Activated CD4-positive, alpha-beta T cell treated with anti-CD3 and anti-CD28 coated beads for 24 hours (primary cell): ENCODE measurements at places on chromosomes 12 and 14.

DNA sequence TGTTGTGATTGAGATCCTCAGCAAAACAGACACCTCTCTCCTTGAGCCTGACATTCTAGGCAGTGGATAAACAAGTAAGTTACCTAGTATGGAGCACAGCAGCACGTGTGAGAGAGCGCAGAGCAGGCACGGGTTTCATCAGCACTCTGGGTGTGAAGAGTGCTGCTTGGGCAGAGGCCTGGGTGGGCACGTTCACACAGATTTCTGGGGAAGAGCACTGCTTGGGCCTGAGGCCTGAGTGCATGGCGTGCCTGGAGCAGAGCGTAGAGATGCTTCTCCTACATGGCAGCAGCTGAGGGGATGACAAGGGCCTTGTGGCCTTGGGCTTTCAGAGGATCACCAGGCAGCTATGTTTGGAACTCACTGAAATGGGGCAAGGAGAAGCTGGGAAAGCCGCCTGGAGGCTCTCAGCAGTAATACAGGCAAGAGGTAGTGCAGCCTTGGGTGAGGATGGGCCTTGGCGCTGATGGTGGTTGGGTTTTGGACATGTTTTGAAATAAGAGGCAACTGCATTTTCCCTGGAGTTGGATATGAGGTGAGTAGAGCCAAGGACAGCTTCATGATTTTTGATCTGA, 17.6 kb downstream of the CKB start:
- DNase-seq, result no peak

DNA sequence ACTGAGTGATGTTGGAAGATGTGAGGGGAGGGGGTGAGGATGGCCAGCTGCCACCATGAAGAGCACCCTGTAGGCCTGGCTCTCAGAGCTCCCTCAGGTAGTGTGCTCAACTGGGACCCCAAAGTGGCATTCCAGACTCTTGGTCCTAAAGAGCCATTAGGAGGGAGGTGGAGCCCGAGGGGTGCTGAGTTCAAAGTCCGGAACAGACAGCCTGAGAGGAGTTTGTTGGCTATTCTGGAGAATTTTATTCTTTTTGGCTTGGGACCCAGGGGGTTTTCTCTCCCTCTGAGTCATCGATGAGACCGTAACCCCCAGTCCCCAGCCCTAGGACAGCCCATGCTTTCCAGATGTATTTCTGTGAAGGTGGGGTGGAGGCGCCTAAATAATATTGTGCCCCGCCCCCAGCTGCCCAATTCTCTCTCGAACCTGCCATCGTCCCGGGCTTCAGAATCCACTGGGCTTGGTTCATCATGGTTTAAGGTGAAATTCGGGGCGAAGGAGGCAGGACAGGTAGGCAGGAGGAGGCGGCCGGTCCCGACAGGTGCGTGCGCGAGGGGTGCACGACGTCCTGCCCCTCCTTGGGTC, 690 bp upstream of the RBP5 start:
- DNase-seq, result no peak

GRCh38 chr14:60189923-60190840, 25.0 kb upstream of the DHRS7 start:
- DNase-seq, result no peak

- DNase-seq, result no peak
Observed at GRCh38 chr12:2354151-2354991, 301.6 kb downstream of the CACNA1C start.

DNA sequence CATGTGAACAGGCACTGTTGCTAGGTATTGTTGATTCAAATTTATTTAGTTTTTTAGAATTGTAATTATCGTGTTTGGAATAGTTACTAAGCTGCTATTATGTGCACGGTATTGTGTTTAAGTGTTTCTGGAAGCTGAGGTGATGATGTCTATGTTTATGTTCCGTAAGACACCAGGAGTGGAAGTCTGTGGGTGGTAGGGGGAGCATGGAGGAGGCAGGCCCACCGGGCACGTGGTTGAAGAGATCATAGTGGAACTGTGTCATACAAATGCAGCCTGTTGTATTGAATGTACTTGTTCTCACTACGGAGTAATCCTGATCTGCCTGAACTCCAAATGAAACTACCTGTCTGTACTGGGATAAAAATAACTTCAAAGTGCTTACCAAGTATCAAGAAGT, 36.1 kb upstream of the STXBP6 start:
- DNase-seq, result no peak

GRCh38 chr12:108940138-108940537, 60.2 kb downstream of the DAO start:
- no peak for DNase-seq

GRCh38 chr12:125674554-125675338, 609.5 kb downstream of the AACS start:
- DNase-seq, result no peak

DNA sequence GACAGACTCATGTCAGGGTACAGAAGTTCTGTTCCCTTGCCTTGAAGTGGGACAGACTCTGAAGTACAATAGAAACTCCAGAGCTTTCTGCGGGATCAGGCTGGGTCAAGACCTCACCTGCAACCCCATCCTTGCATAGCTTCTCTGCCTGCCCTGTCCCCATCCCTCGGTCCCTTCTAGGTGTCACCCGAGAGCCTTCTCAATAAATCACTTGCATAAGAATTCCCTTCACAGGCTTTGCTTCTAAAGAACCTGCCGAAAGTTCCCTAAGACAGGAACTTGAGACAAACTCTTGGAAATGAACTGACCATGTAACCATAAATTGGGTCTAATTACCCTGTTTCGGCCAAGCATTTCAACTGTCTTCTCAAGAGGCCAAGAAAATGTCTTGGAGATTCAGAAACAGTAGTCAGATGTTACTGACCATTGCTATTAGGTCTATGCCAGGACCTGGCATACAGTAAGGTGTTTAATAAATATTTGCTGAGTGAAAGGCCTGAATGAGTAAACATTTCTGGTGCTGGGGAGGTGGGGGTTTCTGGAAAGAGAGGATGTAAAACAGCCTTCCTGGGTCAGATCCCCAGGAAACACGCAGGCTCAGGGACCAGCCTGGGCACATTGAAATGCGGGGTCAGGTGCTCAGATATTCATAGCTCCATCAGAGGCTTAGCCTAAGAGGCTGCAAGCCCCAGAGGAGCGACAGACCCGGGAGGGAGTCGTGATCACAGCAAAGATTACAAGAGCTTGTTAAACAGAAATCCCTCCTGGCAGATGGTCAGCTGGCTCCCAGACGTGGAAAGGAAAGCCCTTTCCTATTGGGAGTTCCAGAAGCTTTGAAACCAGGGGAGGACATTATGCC, 226.2 kb upstream of the LHX5 start:
- DNase-seq, result no peak

DNA sequence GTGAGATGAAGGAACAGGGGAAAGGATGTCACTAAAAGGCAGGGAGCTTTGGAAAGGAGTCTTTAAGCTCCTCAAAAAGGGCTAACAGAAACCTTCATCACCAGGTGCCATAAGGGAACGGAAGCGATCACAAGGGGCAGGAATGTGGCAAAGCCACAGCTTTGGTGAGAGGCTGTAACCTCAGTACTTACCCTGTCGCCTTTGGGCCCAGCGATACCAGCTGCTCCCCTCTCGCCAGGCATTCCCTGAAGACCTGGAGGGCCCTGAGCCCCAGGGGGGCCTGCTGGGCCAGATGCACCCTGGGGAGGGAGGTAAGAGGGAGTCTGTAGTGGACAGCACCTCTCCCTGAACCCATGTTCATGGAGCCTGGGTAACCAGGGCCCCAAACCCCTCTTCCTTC, 18.9 kb downstream of the TMEM106C start:
- DNase-seq, result no peak

GRCh38 chr12:115964626-115965025, 312.9 kb downstream of the MED13L start:
- DNase-seq, result no peak

DNA sequence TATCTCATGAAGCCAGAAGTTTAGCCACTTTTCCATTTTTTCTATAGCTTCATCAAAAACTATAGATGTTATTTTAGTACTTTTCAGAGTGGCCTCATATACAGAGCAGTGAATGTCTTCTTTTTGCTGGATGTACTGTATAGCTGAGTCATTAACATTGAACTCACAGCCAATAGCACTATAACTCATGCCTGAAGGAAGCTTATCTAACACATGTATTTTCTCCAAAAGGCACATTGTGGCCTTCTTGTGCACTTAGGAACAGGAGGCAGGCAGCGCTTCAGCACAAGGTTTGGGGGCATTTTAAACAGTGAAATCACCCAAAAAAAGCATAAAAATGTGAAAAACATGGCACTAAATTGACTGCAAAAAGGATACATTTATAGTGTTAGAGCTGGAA, 336.8 kb upstream of the TMTC1 start:
- DNase-seq, result no peak

GRCh38 chr12:121423253-121423652, 23.3 kb downstream of the RNF34 start:
- DNase-seq, result no peak

DNA sequence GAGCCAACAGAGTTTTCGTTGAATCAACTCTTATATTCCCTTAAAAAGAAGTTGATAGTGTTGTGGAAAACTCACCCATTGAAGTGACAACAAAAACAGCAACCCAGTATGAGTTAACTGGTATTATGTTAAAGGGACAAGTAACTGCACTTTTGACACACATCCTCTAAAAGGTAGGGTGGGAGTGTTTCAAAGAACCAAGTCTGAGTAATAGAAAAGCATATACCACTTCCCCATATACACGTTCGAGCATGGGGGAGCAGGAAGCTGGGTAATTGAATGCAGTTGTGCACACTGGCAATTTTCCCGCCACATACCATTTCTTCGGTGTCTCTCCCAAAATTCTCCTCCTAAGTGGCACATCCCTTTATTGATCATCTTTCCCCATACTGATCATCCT, 31.5 kb downstream of the IFNG-AS1 start:
- DNase-seq, result no peak

GRCh38 chr12:115046805-115047204, 362.8 kb upstream of the TBX3 start:
- no peak for DNase-seq

DNA sequence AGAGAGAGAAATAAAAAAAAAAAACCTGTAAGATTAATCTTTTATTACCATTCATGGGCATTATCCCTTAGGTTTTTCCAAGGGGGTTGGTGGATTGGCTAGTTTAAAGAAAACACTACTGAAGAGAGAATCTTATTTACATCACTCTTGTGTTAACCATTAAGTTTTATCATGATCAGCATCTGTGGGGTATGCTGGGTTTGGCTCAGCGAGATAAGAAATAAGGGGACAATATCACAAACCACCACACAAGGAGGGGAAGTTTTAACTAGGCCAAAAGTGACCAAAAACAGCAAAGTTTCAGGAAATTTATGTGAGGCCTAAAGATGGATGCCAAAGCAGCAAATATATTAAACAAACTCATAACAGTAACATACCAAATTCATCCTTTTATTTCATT, 548.6 kb downstream of the SLC16A7 start:
- no peak for DNase-seq

DNA sequence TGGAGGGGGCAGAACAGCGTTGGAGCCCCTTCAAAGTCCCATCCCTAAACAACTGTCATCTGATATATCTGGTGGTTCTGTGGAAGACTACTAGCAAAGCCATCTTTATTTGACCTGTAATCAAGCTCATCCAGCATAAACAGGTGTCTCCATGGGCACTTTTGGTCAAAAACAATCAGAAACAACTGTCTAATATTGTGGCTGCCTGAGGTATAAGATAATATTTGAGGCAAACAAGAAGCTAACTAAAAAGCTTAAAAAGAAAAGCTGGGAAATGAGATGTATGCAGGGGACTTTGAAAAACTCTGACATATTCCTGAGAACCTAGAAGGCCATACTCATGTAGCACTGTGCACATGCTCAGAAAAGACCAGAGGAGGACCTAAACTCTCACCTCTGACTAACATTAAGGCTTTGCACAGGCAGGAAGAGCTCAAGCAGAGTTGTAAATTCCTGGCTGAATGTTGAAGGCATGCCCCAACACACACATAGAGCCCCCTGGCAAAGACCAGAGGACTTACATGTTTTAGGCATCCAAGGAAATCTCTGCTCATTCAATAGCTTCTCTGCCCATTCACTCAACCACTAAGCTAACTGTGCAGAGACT, 27.2 kb upstream of the AP4S1 start:
- DNase-seq, result no peak

GRCh38 chr12:8906266-8907180, 7.8 kb upstream of the PHC1 start:
- DNase-seq, result no peak

DNA sequence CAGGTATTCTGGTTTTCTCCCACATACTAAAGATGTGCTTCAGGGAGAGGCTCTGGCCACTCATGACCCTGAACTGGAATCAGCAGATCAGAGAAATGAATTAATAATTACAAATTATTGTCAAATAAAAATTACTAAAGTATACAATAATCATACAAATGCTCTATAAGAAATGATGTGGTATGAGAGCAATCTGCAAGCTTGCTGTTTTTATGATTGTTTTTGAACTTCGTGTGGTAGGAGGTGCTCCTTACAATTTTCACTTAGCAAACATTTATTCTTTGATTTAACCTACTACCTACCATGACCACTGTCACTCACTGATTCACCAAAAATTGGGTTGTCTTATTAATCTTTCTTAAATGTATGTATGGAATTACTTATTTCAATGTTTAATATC, 16.2 kb downstream of the ATP2B1 start:
- DNase-seq, result no peak

DNA sequence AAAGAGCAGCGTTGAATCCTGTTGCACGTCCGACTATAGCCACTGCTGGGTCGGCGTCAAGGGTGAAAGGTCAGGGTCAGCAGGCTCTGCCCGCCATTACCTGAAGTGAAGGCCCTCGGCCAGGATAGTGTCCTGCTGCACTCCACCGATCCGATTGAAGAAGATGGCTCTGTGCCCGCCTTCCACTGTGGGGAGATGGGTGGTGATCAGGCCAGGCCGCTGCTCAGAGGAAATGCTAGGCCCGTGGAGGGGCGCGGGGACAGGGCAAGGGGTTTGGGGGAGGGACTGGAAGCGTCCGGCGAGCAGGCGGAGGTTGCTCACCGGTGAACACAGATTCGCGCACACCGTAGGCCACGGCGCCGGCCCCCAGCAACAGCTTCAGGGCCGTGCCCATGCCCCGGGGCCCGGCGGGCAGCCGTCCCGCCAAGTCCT, 352 bp downstream of the PHB2 start:
- DNase-seq, result no peak

GRCh38 chr12:88501972-88502938, 78.0 kb downstream of the KITLG start:
- DNase-seq, result no peak

GRCh38 chr12:64743206-64743605, 16.0 kb downstream of the GNS start:
- no peak for DNase-seq

DNA sequence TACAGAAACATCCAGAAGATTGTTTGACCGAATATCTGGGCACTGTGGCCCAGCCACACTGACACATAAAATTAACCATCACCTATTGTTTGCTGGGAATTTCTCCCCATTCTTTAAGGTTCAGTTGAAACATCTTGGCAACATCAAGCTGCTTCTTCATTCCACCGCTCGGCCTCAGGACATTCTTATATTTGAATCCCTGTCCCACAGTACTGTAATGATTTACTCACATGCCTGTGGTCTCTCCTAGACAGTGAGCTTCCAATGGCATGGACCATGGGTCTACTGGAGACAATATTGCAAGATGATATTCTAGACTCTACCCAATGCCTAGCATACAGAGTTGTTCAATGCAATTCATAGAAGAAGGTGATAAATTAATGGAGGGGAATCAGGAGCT, 56.1 kb downstream of the EMP1 start:
- DNase-seq, result no peak

GRCh38 chr12:90058704-90059103, 350.1 kb upstream of the ATP2B1 start:
- DNase-seq, result no peak

GRCh38 chr14:64369201-64369600, 19.0 kb upstream of the MTHFD1 start:
- DNase-seq, result no peak

GRCh38 chr12:70365648-70366518, at the start of gene KCNMB4:
KCNMB4 (plus strand) TSS chr12:70366290; CDS start chr12:70366735, 445 bp downstream.
- DNase-seq, result peak; percentile 68
